ENCODE measurements at places on chromosomes 7 and 10.

DNA sequence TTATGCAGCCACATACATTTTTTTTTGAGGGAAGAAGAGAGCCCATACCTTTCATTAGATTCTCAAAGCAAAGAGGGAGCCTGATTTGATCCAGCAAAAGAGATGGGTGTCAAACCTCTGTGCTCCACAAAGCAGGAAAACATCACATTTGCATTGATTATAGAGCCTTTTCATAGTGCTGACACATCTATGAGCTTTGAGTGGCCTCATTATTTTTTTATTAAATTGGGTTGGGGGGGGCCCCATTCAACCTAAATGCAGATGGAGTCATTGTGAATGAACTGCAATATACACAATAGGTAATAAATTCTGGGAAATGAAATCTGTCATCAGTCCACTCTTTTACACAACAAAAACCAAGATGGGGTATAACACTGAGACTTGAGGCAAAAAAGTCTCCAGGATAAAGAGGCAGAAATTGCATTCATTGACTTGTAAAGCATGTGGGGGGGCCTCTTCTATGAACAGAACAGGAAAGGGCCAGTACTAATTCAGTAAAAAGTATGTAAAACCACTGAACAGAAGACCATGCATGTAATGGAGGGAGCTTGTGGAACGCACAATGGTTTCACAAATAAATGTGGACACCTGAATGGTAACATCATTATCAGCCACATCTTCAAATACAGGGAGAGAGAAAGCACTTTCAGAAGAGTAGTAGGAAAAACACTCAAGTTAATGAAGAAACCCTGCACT lies 17.7 kb upstream of the ASB4 start:
- no peak for DNase-seq

DNA sequence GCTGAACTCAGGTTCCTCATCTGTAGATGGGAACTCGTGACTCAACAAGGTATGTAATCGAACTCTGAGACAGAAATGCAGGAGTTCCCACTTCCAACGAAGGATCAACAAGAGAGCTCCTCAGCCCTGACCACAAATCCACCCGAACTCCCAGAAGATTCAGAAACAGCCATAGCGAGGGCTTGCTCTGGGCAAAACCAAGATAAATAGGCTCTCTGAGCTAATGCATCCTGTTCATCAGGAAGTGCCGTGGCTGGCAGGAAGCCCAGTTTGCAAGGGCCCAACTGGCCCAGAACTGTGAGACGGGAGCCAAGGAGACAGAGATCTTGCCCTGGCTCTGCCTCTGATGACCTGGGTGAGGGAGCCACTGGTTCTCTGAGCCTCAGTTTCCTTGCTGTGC lies 141.7 kb upstream of the PFKP start:
- peak; percentile 5 for DNase-seq

DNA sequence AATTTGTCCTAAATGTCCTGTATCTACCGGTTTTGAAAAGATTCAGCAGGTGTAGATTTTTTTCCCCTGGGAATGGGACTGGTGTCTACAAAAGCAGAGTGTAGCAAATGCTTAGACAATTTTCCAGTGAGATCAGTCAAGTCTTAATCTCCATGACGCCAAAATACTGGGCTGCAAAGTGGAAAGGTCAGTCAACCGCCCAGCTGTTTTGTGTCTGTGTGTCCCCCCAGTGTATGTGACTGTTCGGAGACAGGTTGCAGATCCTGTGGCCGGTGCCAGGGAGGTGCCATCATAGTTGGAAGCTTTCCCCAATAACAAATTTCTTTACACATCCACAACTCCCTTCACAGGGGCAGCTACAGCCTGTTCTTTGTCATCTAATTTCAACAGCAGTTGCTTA lies 263.8 kb downstream of the ARHGAP12 start:
- no peak for DNase-seq

DNA sequence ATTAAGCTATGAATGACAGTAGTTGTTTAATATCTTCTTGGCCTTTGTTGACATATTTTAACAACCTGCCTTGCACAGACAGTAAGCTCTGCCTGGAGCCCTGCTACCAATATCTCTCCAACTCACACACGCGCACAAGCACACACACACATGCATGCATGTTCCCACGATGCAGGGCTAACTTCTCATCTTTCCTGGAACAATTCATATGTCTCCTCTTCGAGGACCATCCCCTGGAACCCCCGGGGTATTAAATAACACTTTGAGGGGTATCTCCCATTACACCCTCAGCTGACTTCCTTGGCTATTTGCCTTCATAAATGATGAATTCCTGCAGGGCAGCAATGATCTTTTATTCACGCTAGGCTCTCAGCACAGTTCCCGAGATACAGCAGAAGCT lies 258.0 kb downstream of the TRIL start:
- DNase-seq: no peak

- no peak for DNase-seq
Observed at GRCh38 chr10:2948127-2948854, 119.1 kb upstream of the PFKP start.

- no peak for DNase-seq
Observed at GRCh38 chr7:150374472-150374871, 4.7 kb upstream of the ZNF775 start.

- no peak for DNase-seq
Observed at GRCh38 chr10:34216348-34216945, 598.6 kb downstream of the PARD3 start.

Measured in CD4-positive, alpha-beta T cell treated with Interleukin-17A for 1 hour (primary cell).